ENCODE measurements at places on chromosomes 6 and 20. TPM values are rescaled to one million over a fixed set of nuclear protein-coding genes. Genes with fewer than 3 reads are reported as not detected.

The SIRPB1 gene
- 2.5 TPM for total RNA-seq

The OOEP gene
- total RNA-seq: not detected

The ZC2HC1B gene
- total RNA-seq: not detected

The HLA-DOA gene
- total RNA-seq: 30.2 TPM

The F13A1 gene
- total RNA-seq: 58.4 TPM

GRCh38 chr6:64914124-64914523, 792.9 kb downstream of the EYS start:
- no peak overlapping the region for H3K27ac ChIP-seq
- H3K27me3 ChIP-seq: no peaks in the 10 kb centered on the region
- H3K4me1 ChIP-seq: no peaks in the 10 kb centered on the region
- no peak for DNase-seq

- no peak for DNase-seq
- no peak overlapping the region for H3K4me3 ChIP-seq
- H3K27me3 ChIP-seq: no peaks in the 10 kb centered on the region
- no peaks in the 10 kb centered on the region for H3K36me3 ChIP-seq
Measured at GRCh38 chr6:44576132-44576631, 188.7 kb downstream of the CDC5L start.
